ENCODE measurements at places on chromosomes 5 and 9.

DNA sequence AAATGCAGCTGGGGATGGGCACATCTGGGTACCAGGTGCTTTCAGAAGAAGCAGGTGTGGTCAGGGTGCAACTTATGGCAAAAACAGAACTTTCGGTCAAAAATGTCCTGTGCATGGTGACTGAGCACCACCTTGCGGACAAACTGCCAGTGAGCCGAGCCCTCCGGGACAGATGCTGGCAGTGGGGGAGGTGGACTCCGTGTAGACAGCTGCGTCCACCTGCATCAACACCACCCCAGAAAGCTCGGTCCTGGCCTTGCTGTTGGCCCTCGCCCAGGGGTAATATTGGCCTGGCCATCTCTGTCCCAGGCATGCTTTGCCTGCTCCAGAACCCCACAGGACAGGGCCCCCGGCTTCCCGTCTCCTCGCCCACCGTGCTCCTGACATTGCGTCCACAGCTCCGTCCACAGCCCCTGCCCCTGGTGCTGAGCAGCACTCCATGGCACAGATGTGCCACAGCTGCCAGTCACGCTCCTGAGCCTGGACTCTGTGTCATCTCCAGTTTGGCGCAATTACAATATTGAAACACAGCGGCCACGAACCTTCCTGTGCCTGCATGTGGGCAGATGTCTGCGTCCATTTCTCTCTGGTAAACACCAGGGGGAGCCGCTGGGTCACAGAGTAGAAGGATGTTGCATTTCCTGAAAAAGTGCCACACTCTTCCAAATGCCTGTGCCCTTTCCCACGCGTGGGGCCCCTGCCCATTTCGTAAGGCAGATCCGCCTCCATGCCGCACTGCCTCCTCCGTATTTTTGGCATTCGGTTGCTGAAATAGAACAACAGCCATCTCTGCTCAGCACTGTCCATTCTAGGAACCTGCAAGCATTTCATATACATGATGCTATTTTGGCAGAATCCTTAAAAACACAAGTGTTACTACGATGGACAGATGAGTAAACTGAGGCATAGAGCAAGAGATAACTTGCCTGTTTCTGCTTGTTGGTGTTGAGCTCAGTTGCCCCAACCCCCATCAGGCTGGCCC lies 33.4 kb upstream of the SLC6A19 start:
- DNase-seq: peak; percentile 71

DNA sequence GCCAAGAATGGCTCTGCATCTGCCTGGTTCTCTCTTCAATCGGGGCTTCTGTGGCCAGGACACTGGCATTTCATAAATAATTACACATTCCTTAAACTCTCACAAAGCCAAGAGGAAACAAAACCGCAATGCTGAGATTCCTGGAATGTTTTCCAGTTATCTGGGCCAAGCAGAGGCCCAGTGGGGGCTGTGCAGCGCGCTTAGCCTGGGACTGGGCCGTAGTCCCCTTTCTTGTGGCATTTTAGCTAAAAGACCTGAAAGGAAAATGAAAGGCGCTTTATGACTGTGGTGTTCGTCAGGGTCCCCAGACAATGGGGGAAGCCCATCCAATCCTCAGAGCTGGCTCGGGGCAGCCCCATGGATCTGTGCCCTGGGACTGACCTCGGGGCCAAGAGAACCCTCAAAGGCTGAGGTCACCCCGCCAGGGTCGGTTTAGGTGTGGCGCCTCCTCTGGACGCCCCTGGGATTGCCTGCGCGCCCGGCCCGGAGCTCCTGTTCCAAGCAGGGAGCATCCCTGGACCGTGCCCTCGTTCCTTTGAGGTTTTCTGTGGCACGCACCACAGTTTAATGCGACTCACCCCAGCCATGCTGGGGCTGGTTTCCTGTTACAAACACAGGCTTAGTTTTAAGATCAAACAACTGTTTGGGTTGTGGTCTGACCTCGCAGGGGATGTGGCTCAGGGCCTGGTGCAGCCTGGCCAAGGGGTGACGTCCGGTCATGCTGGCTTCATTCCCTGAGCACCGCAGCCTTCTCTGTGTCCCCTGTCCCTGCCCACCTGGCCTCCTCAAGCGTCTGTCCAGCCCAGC lies 51.5 kb upstream of the NKD2 start:
- DNase-seq: peak; percentile 14

DNA sequence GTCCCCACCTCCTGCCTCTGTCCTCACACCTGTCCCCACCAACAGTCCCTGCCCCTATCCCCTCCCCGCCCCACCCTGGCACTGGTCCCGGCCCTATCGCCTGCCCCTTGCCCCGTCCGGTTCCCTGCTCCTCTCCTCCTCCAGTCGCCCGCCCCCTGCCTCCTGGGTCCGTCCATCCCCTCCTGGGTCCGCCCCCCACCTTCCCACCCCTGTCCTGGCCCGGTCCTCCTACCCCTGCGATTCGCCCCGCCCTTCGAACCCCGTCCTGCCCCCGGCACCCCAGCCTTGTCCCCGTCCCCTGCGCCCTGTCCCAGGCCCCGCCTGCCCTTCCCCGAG lies 372 bp downstream of the EDF1 start:
- no peak for DNase-seq

GRCh38 chr5:126490167-126490940 lies 67.1 kb downstream of the GRAMD2B start:
- DNase-seq: no peak

DNA sequence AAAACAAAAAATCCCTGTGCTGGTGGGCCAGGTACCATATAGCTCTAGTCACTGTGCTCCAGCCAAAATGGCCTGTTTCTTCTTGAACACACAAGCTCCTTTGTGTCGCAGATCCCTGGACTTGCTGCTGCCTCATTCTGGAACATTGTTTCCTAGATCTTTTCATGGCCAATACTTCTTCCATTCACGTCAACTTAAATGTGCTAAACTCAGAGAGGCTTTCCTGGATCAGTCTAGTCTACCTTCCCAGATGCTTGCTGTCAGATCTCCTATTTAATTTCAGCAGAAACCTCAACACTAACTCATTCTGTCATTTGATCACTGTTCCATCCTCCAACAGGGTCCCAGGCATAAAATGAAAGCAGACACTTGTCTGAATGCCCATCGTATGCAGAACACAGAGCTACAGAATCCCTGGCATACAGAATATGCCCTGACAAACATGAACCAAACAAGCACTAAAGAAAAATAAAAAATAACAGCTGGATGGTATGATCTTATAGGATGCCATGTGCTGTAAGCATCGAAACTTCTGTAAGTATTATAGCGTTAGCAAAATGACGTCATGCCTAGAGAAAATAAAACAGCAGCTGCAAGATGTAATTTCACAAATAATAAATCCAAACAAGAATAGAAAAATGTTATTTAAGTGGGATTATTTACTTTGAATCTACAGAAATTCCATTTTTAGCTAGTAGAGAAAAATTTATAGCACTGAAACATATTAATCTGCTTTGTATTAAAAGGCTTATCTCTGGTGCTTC lies 403.7 kb upstream of the DAP start:
- no peak for DNase-seq

DNA sequence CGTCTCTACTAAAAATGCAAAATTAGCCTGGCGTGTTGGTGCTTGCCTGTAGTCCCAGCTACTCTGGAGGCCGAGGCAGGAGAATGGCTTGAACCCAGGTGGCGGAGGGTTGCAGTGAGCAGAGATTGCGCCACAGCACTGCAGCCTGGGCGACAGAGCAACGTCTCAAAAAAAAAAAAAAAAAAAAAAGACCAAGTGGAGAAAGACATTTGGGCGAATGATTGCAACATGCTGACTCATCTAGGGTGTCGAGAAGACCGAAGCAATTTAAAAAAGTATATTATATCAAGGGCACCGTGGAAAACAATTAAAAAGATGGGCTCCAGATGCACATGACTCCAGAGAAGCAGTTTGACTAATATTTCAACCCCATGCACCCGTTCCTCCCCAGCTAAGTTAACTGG lies 9.2 kb downstream of the KLF4 start:
- no peak for DNase-seq

GRCh38 chr5:31449174-31449573 lies 82.7 kb downstream of the DROSHA start:
- DNase-seq: no peak

DNA sequence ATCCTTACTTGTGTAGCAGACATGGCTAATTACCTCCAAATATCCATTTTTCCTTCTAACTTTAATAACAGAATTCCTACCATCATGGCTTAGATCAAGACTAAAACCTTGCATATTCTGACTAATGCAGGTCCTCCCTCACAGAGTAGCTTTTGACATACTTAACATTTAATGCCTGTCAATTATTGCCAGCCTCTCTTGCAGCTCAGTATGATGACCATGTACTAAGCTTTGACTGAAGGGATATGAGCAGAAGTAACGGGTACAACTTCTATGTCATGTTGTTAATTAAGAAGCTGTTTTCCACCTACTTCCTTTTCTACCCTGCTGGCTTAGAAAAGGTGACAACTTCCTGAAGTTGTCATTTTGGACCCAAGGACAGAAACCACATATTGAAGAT lies 533.4 kb downstream of the PSAT1 start:
- no peak for DNase-seq

DNA sequence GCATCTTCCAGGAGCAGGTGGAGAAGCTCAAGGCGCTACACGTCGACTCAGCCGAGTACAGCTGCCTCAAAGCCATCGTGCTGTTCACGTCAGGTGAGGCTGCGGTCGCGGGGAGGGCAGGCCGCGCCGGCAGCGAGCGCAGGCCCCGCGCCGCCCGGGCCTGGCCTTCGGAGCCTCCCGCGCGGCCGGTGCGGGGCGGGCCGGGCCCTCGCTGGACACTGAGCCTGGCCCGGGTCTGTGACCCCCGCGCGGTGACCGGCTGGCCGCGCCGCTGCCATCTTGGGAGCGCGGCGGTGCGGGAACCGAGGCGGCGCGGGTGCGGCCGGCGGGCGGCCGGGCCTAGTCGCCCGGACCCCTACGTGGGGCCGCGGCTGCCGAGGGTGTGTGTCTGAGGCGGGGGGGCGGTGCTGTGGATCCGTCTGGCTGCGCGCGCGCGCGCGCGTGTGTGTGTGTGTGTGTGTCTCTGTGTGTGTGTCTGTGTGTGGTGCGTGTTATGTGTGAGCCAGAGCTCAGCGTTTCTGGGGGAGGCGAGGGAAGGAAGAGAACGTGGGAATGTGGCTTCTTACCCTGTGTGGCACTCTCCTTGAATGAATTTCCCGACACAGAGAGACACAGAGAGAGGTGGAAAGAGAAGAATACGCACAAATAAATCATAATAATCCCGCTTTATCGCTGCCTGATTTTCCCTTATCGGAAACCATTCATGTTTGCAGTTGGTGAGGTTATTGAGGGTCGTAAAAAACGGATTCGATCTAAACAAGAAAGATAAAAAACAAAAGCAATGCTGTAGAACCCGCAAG lies 5.5 kb downstream of the NR2F1 start:
- DNase-seq: no peak

- DNase-seq: no peak
These were observed 252.3 kb downstream of the IZUMO3 start for GRCh38 chr9:24293386-24293785.

- no peak for DNase-seq
These were observed 54.1 kb downstream of the GARNL3 start for GRCh38 chr9:127318651-127319167.

DNA sequence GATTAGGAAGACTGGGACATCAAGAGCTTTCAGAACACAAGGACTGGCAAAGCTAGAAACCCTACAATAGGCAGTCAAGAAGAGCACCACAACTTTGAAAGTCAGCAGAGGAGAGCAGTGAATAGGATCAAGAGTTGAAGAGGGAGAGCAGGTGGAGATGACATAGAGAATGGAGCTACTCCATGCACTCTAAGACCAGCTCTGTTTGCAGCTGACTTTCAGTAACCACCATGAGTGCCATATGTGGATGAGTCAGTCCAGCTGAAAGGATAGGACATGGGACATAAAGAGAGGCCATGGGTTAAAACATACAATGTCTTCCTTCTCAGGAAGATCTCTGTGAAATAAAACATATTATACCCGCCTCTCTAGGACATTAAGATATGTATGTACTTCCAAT lies 289.1 kb upstream of the KLF4 start:
- DNase-seq: no peak

- DNase-seq: no peak
These were observed 3.9 kb downstream of the SLC35A4 start for GRCh38 chr5:140568443-140569063.

DNA sequence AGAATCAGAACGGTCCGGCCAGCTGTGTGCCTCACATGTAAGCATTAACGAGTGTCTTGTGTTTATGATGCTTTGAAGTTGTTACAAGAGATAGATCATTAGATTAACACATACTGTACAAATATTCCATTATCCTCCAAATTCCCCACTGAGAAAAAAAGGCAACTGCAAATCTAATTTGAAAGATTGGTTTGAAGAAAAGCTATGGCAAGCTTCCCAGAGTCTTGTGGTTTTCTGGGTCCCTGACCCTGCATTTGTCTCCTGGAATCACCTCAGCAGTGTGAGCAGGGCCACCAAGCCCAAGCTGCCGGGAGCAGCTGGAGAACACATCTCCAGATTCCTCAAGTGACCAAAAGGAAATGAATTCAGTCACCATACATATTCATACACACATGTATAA lies 36.9 kb upstream of the ADAMTS16 start:
- DNase-seq: no peak

GRCh38 chr9:87146933-87147332 lies 199.6 kb upstream of the GAS1 start:
- DNase-seq: no peak

GRCh38 chr9:112382501-112383364 lies 2.8 kb downstream of the HSDL2 start:
- no peak for DNase-seq

GRCh38 chr9:6672118-6672517 lies 26.6 kb upstream of the GLDC start:
- DNase-seq: no peak

GRCh38 chr9:128614728-128615127 lies 41.9 kb downstream of the DYNC2I2 start:
- no peak for DNase-seq

DNA sequence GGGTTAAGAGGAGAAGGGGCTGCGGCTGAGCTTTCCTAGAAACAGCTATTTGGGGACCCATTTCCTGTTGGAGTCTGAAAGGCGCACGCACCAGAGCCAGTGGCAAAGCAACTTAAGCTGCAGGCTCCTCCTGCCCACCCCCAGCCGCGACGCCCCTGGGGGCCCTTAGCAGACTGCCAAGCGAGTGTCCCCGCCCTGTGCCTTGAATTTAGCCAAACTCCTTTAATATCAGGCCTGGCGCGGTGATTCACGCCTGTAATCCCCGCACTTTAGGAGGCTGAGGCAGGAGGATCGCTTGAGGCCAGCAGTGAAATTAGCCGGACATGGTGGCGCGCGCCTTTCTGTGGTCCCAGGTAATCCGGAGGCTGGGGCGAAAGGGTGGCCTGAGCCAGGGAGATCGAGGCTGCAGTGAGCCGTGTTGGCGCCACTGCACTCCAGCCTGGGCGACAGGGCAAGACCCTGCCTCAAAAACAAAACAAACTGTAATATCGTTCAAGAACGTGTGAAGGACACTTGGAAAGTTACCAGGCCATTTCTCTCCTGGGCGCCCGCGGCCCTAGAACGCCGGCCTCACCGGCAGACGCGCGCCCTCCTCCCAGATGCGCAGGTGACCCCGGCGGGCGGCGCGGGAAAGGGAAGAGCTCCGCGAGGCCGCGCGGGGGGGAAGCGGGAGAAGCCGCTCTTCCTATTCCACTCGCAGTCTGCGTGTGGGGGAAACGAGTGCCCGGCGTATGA lies 1.0 kb upstream of the F2R start:
- no peak for DNase-seq
